ENCODE measurements at places on chromosomes 3 and 15. TPM values are rescaled to one million over a fixed set of nuclear protein-coding genes. Genes with fewer than 3 reads are reported as not detected.

The ADAMTS7 gene
- total RNA-seq: 2.1 TPM

The IMPG2 gene
- not detected for total RNA-seq

The FGF12 gene
- total RNA-seq: 1.5 TPM

The ALDH1L1 gene
- total RNA-seq: 0.46 TPM

The ELL3 gene
- total RNA-seq: 4.0 TPM

The PTX3 gene
- 16.1 TPM for total RNA-seq

The SCN5A gene
- 0.10 TPM for total RNA-seq

The RYK gene
- total RNA-seq: 50.7 TPM

The A4GNT gene
- total RNA-seq: not detected

The GHSR gene
- not detected for total RNA-seq

The GPR62 gene
- total RNA-seq: not detected

The TM6SF1 gene
- total RNA-seq: 0.37 TPM

The APOD gene
- total RNA-seq: 0.15 TPM

The RTP1 gene
- not detected for total RNA-seq

The PPP1R14D gene
- not detected for total RNA-seq

Measured in NCI-H460 (cell line).